Stimulated activated CD8-positive, alpha-beta memory T cell treated with anti-CD3 and anti-CD28 coated beads, Interleukin-4, amount 100 ng/mL, for 4 hours (primary cell): ENCODE measurements at places on chromosomes 2 and 18.

GRCh38 chr2:2016651-2017311, 272.5 kb upstream of the PXDN start:
- no peak for DNase-seq

- peak; percentile 78 for DNase-seq
Measured at GRCh38 chr2:74457549-74458131, 598 bp upstream of the WBP1 start.

DNA sequence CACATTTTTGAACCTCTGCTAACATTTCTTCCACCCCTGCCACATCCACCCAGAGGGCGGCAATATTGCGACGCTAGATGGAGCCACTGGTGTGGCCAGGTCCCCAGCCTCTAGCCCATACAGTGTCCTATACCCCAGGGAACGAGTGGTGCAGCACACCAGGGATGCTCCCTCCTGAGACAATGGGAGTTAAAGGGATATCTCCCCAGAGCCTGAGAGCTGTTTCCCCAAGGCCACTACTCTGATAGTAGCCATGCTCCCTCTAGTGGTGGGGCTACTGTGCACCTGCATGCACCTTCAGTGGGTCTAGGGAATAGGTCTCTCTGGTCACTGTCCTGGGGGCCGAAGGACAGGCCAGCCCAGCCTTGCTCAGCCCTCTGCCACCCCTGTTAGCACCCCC, 336.4 kb upstream of the FSHR start:
- DNase-seq: no peak

GRCh38 chr2:239516286-239516953, 115.6 kb upstream of the HDAC4 start:
- no peak for DNase-seq

DNA sequence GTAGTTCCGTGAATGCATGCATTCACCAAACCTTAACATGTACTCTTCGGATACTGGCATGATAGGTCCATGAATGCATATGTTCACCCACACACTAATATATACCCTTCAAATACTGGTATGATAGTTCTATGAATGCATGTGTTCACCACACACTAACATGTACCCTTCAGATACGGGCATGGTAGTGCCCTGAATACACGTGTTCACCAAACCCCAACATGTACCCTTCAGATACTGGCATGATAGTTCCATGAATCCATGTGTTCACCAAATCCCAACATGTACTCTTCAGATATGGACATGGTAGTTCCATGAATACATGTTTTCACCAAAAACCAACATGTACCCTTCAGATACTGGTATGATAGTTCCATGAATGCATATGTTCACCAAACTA, 48.5 kb upstream of the ALKAL2 start:
- DNase-seq: no peak

DNA sequence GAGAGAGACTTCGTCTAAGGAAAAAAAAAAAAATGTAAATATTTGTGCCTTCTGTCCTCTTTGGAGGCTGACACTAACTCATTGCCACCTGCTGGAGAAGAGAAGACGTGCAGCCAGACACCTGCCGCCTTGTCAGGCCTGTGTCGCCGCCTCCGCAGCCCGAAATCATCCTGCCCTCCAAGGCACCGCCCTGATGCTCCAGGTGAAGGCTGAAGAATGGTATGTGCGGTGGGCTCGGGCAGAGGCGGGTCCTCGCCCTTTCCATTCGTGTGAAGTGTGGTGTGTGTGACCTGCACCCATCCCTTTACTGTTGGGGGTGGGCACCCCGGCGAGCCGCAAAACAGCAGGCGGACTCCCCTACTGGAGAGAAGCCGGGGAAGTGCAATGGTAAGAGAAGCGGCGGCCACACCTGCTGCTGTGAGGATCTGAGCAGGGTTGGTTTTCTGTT, 60.4 kb downstream of the FAM161A start:
- peak; percentile 37 for DNase-seq

GRCh38 chr2:230503798-230504197, 87.8 kb downstream of the SP100 start:
- DNase-seq: no peak

DNA sequence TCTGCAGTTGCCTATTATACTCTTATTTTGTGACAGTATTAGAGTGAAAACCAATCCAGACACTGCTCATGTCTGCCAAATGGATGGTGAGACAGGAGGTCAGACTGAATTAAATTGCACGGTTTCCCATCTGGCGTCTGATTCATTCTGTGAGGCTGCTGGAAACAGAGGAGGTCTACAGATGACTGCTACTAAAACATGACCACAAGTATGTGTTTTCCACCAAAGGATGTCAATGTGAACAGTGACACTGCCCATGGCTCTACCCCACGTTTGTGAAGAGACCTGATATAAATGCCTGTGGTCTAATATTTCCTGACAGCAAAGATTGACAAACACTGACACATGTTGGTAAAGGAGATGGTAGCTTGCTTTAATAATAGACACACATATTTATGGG, 104.3 kb upstream of the ST6GAL2 start:
- no peak for DNase-seq

- DNase-seq: no peak
Measured at GRCh38 chr2:217491271-217491670, 511.5 kb downstream of the TNS1 start.

DNA sequence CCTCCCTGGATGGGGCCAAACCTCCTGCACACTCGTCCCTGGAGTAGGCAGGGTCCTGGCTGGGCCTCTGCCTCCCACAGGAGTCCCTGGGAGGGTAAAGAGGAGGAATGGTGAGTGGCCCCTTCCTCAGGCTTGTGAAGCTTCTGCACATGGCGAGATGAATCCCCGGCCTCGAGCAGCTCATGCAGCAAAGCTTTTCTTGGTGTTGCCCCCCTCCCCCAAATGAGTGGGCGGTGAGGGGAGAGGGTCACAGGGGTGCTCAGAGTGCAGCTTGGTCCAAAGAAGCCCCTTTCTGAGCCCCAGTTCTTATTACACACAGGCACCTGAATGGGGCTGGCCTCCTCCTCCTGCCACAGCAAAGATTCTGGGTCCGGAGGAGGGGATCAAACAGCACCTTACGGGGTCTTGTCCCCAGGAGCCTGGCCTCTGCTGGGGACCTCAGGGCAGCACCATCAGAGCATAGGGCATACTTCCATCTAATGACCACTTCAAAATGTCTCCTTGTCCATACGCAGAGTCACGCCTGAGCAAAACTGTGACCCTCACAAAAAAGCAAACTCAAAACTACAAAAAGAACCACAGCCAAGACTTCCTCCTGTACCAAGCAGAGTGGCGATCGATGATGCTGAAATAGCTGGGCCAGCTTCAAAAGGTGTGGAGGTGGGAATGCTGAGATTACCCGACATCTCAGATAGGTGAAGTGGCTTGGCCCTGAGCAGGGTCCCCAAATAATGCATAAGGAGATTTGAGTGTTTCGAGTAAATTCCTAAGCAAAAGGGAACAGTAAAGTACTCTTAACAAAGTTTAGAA, 148.4 kb upstream of the TWIST2 start:
- DNase-seq: no peak
